ENCODE measurements at places on chromosomes 7 and 10. TPM values are rescaled to one million over a fixed set of nuclear protein-coding genes. Genes with fewer than 3 reads are reported as not detected.

DNA sequence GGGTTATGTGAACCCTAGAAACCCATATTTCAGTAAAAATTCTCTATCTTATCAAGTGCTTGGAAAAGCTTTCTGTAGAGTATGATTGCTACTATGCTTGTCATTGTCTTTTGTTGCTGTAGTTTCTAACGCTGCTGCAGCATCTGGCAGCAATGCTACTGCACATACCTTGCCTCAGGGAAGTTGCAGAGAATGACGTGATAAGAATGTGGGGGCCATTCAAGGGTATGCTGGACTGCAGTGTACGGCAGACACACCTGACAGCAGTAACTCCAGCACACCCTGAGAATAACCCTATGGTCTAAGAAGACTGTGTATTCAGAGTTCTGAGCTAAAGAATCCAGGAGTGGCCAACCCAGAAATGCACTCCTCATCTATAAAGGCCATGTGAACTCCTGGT is 20.5 kb downstream of the TRIM4 start:
- no peak for ATAC-seq

ADAM22 gene
- total RNA-seq, result 0.32 TPM

DNA sequence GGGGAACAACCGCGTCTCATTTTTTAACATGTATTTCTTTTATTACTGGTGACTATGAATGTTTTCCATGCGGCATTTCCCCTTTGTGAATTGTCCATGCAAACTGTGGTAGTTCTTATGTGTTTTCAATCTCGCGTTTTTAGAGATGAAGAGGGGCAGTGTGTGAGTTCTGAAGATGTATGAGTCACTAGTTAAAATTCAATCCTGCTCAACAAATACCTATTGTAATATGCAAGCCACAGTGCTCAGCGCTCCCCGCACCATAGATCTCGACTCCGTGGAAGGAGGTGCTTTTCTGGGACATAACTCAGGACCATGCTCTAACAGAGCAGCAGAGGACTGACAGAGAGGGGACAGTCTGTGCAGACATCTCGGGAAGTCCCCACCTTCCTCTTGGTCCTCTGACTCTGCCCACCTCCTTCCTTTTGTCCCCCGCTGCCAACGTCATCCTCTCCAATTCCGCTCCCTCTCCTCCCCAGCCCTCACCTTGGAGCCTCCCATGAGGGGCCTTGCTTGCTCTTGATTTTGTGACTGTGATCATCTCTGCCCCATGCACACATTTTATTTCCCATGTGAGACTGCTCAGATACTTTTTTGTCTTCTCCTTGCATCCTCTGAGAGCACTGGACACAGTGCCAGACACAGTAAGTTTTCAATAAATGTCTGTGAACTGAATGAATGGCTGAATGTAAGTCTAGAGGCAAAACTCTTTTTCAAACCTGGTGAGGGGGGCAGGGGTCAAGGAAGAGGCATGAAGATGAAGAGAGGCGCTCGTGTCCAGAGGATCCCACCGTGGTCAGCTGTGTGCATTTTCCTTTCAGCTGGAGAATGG is 42.7 kb upstream of the PLEKHA1 start:
- ATAC-seq, result no peak

DNA sequence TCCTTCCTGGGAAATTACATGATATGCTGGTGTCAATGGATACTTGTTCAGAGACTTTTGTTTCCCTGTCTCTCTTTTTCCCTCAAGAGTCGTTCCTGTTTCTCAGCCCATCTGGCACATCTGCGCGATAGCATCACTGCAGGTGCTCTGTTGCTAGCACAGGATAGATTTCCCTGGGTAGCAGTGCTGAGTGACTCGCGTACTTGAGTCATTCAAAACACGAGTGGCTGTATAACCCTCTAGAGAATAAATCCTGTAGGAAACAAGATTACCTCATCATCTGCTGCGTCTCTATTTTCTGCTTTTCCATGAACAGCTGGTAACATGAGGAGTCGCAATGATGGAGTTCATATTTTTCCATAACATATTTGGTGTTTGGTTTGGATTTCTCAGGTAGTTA is 452.0 kb upstream of the FZD8 start:
- no peak for ATAC-seq

PTN gene
- not detected for total RNA-seq

CLRN3 gene
- not detected for total RNA-seq

BPGM gene
- 20.7 TPM for total RNA-seq

TAS2R41 gene
- not detected for total RNA-seq

DNA sequence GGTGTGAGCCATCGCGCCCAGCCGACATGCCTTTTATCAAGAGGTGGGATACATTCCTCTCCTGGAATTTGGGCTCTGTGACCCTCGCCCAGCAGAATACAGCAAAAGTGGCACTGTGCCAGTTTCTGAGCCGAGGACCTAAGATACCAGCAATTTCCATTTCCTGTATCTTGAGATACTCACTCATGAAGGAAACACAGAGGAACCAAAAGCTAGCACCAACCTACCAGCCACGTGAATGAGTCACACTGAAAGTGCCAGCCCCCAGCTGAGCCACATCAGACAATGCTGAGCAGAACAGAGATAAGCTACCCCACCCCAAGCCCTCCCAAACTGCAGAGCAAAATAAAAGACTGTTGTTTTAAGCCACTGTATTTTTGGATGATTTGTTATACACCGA is 56.3 kb downstream of the CACUL1 start:
- ATAC-seq, result peak; percentile 100

- no peak for ATAC-seq
Measured at GRCh38 chr7:66315192-66315591, 110.1 kb downstream of the TPST1 start.

DNA sequence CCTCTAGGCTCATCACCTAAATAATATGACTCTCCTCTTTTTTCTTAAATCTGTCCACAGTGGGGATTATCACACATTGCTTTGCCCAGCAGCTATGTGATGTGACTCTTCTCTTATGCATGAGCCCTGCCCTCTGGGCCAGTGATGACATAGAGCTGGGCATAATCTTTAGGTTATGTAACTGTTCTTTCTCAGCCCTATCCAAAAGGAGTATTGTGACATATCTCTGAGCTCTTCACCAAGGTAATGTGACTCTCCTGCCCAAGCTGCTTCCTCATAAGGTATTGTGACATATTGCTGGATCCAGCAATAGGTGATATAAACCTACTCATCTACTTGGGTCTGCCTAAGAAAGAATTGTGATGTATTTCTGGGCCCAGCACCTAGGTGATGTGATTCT is 37.7 kb upstream of the ZNF107 start:
- ATAC-seq, result peak; percentile 1

All from activated T-helper 17 cell treated with anti-CD3 and anti-CD28 coated beads, Interleukin-2, amount 50 U/mL, for 72 hours (primary cell).